ENCODE measurements at places on chromosomes 7 and 10. TPM values are rescaled to one million over a fixed set of nuclear protein-coding genes. Genes with fewer than 3 reads are reported as not detected.

- peaks cover 4% of the 10 kb centered on the region for H3K36me3 ChIP-seq
- H3K4me3 ChIP-seq, result no peak overlapping the region
- H3K4me1 ChIP-seq, result peaks cover 4% of the 10 kb centered on the region
- no peak for DNase-seq
- no peak overlapping the region for H3K27ac ChIP-seq
Observed at GRCh38 chr10:3919709-3920308, 134.8 kb upstream of the KLF6 start.

- no peak for DNase-seq
- H3K27ac ChIP-seq, result no peak overlapping the region
- H3K4me1 ChIP-seq, result peaks cover 2% of the 10 kb centered on the region
- H3K36me3 ChIP-seq, result peaks cover 17% of the 10 kb centered on the region
Observed at GRCh38 chr7:129690701-129691100, 79.2 kb downstream of the NRF1 start.

The SFR1 gene
- 12.5 TPM for total RNA-seq

DNA sequence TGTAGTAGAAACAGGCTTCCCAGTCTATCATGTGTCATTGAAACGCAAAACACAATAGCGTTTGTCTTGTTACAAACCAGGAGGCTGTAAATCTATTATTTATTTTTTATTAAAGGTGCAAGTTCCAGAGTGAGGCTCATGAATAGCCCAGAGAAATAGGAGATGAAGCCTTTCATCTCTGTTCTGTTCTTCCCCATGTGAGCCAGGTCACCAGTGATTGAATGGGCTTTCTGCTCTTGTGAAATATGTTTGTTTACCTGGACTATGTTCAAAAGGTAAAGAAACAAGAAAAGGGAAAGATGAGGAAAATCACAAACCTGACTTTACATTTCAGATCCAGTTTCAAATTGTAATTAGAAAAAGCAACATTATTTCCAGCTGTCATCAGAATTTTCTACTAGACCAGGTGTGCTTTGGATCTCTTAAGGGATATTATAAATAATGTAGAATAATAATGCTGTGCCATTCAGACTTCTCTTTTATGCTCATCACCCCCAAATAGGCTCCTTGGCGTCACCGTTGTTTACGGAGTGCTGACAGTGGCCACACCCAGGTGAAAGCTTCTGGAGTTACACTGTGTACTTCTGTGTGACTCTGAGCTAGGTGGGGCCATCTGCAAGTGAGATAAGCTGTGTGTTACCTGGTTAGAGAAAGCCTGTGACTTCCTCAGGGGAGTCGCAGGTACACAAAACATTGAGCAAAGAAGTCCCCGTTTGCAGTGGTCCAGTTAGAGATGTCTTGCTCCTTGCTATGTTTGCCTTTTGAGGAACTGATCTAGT, 274.9 kb downstream of the SDK1 start:
- H3K4me3 ChIP-seq, result no peak overlapping the region
- DNase-seq, result no peak
- no peak overlapping the region for H3K27ac ChIP-seq
- peaks cover 15% of the 10 kb centered on the region for H3K27me3 ChIP-seq
- H3K4me1 ChIP-seq, result no peaks in the 10 kb centered on the region
- peaks cover 5% of the 10 kb centered on the region for H3K36me3 ChIP-seq

The C10orf71 gene
- total RNA-seq, result not detected

DNA sequence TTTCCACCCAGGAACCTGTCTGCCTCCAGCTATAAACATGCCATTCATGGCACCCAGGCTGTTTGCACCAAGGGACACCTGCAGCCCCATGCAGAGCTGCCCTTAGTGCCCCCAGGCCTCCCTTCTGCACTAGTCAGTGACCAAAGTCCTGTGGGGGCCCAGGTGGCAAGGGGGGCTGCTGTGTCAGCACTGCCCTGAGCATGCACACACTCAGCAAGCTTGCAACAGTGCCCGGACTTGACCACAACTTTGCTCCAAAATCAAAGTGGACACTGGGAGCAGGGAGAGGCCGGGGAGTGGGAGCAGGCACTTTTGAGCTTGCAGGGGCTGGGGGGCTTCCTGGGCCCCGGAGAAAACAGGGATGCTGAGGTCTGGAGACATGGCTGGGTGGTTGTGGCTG, 192.9 kb upstream of the MBL2 start:
- DNase-seq, result no peak
- no peak overlapping the region for H3K27ac ChIP-seq
- peaks cover 4% of the 10 kb centered on the region for H3K36me3 ChIP-seq
- H3K27me3 ChIP-seq, result no peaks in the 10 kb centered on the region
- H3K4me3 ChIP-seq, result no peak overlapping the region

GRCh38 chr10:89773081-89773480, 71.7 kb downstream of the KIF20B start:
- H3K27me3 ChIP-seq, result no peaks in the 10 kb centered on the region
- no peak for DNase-seq
- H3K4me1 ChIP-seq, result peaks cover 15% of the 10 kb centered on the region
- H3K27ac ChIP-seq, result no peak overlapping the region
- peaks cover 54% of the 10 kb centered on the region for H3K36me3 ChIP-seq

- no peak overlapping the region for H3K4me3 ChIP-seq
- no peak overlapping the region for H3K27ac ChIP-seq
- H3K36me3 ChIP-seq, result peaks cover 37% of the 10 kb centered on the region
- peaks cover 42% of the 10 kb centered on the region for H3K4me1 ChIP-seq
- no peak for DNase-seq
Observed at GRCh38 chr7:116249969-116250553, 39.7 kb downstream of the TES start.

DNA sequence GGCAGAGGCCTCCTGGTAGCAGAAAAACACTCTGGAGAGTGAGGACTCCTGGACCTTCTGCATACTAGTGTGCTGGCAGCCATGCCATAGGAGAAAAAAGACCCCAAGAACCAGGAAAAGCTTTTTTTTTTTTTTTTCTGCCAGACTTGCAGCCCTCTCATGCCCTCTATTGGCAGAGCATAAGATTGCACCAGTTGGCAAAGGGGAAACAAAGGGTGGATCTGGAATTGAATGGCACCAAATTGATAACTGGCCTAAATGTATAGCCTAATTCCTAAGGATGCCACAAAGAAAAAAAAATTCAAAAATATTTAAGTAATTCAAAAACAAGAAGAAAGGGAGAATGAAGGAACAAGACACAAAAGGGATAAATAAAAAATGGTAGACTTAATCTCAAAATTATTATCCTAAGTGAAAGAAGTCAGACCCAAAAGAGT, 112.5 kb upstream of the GHITM start:
- no peak overlapping the region for H3K4me3 ChIP-seq
- H3K27me3 ChIP-seq, result no peaks in the 10 kb centered on the region
- H3K36me3 ChIP-seq, result peaks cover 8% of the 10 kb centered on the region
- H3K27ac ChIP-seq, result no peak overlapping the region
- no peaks in the 10 kb centered on the region for H3K4me1 ChIP-seq

DNA sequence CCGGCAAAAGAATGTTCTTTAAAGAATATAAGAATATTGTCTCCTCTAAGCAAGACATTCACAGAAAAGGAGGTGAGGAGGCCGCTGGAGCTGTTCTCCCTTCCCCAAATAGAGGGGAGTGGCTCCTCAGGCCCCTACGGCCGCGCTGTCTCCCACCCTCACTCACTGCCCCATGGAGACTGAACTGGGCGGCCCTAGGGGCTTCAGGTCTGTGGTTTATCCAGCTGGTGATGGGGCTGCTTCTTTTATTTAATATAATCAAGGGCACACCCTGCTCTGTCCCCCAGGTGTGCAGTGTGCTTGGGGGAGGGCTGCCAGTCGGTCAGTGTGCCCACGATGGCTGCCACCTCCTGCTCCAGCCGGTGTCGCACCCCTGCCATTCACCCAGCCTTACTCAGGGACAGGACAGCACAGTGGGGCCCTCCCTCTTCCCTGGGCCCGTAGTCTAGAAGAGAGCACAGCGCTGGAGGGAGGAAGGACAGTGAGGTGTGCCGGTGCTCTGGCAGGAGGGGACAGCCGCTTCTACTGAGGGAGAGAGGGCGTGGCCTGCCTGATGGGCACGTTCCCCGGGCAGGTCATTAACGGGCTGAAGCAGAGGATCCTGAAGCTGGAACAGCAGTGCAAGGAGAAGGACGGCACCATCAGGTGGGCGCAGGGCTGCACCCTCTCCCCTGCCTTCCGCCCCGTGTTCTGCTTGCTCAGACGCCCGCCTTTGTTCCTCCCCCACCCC, 23.4 kb downstream of the IQCE start:
- no peaks in the 10 kb centered on the region for H3K27me3 ChIP-seq
- H3K4me1 ChIP-seq, result peaks cover 3% of the 10 kb centered on the region
- H3K27ac ChIP-seq, result no peak overlapping the region

GRCh38 chr7:151566897-151567320, 47.2 kb upstream of the RHEB start:
- no peak overlapping the region for H3K27ac ChIP-seq
- H3K4me1 ChIP-seq, result no peaks in the 10 kb centered on the region
- H3K27me3 ChIP-seq, result no peaks in the 10 kb centered on the region
- DNase-seq, result no peak
- H3K4me3 ChIP-seq, result no peak overlapping the region
- no peaks in the 10 kb centered on the region for H3K36me3 ChIP-seq

The TAS2R41 gene
- not detected for total RNA-seq

DNA sequence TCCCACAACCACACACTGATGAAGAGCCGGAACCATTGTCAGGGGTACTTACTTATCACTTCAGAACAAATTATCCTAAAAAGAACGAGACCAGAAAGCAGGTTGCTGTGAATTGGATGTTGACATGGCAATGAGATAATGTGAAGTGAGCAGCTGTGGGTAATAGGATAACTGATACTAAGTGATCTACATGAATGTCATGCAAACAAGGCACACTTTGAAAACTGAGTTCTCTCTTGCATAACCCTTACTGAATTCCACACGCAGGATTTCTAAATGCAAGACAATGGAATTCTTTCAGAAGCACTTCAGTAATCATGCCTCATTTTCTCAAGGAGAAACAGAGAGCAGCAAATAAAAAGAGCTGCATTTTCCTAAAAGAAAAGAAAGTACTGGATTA, 242.5 kb upstream of the TMEM229A start:
- H3K4me1 ChIP-seq, result no peaks in the 10 kb centered on the region
- no peaks in the 10 kb centered on the region for H3K27me3 ChIP-seq
- peaks cover 6% of the 10 kb centered on the region for H3K36me3 ChIP-seq
- no peak for DNase-seq

The SPDYE3 gene
- total RNA-seq, result not detected

DNA sequence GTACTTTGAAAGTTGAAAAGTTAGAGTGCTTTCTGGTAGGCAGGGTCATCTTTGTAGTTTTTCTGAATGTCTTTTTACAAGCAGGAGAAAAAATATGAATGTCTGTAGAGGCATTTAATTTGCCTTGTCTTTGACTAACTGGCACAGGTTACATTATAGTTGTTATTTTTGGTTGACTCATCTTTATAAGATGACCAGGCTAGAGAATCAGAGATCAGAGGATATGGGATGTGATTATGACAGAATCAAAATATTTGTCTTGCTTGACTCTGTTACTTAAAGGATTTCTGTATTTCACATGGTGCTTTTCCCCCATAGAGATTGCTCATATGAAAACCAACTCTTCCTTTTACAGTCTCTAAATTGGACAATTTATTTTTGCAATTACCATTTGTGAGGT, 2.4 kb downstream of the ZMYND11 start:
- H3K36me3 ChIP-seq, result no peaks in the 10 kb centered on the region
- peaks cover 39% of the 10 kb centered on the region for H3K4me1 ChIP-seq
- H3K4me3 ChIP-seq, result peak overlapping the region; percentile 87
- no peaks in the 10 kb centered on the region for H3K27me3 ChIP-seq
- DNase-seq, result no peak
- H3K27ac ChIP-seq, result no peak overlapping the region

DNA sequence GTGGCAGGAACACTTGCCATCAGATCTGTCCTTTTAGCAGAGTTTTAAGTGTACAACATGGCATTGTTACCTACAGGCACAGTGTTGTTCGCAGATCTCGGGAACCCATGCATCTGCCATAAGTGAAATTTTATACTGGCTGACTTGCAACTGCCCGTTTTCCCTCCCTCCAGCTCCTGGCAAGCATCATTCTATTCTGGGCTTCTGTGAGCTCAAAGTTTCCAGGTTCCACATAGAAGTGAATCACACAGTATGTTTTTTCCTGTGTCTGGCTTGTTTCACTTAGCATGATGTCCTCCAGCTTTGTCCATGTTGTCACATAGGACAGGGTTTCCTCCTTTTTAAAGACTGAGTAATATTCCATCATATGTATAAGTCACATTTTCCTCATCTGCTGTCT, 56.6 kb downstream of the C10orf143 start:
- H3K27me3 ChIP-seq, result no peaks in the 10 kb centered on the region
- H3K36me3 ChIP-seq, result no peaks in the 10 kb centered on the region
- no peak overlapping the region for H3K4me3 ChIP-seq
- DNase-seq, result no peak

GRCh38 chr10:77673515-77674140, 36.0 kb upstream of the KCNMA1 start:
- H3K27me3 ChIP-seq, result peaks cover 38% of the 10 kb centered on the region
- peaks cover 10% of the 10 kb centered on the region for H3K4me1 ChIP-seq
- H3K36me3 ChIP-seq, result no peaks in the 10 kb centered on the region
- DNase-seq, result no peak
- H3K4me3 ChIP-seq, result no peak overlapping the region
- no peak overlapping the region for H3K27ac ChIP-seq

DNA sequence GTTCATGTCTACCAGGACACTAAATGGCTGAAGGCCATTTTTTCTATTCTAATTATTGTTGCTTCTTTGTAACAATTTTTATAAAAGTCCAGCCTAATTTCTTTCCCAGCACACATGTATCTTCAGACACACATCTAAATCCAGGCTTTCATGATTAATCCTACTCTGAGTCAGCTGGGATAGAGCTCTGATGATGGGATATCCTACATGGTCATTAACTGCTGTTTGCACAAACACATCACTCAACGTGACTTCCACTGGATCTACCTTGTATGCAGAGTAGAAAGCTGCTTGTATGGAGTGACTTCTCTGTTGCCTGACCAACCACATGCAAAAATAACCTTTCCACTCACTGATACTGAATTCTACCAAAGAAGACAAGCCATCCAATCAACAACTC, 260.9 kb downstream of the AHR start:
- H3K4me3 ChIP-seq, result no peak overlapping the region
- DNase-seq, result no peak
- H3K4me1 ChIP-seq, result no peaks in the 10 kb centered on the region
- H3K27ac ChIP-seq, result no peak overlapping the region
- no peaks in the 10 kb centered on the region for H3K27me3 ChIP-seq
- H3K36me3 ChIP-seq, result no peaks in the 10 kb centered on the region

DNA sequence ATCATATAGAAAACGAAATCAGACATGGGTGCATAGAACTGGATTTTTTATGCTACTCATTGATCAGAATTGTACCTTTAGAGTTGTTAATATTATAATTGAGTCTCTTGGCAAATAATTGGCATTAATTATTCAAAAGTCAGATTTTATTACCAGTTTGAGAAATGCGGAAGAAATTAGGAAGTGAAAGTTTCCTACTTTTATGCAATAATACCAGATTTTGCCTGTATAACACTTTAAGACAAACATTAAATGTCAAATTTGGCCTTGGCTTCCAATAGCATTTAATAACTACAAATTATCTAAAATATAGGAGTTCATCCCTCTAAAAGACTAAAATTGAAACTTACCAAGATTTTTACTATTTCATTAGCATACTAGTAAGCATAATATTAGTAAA, 6.8 kb upstream of the TFEC start:
- no peak for DNase-seq
- no peak overlapping the region for H3K4me3 ChIP-seq
- H3K27me3 ChIP-seq, result no peaks in the 10 kb centered on the region
- H3K36me3 ChIP-seq, result no peaks in the 10 kb centered on the region
- H3K27ac ChIP-seq, result no peak overlapping the region

GRCh38 chr10:110129490-110129889, 77.9 kb upstream of the MXI1 start:
- no peaks in the 10 kb centered on the region for H3K4me1 ChIP-seq
- no peak overlapping the region for H3K4me3 ChIP-seq
